ENCODE measurements at places on chromosomes 13 and 19. TPM values are rescaled to one million over a fixed set of nuclear protein-coding genes. Genes with fewer than 3 reads are reported as not detected.

DNA sequence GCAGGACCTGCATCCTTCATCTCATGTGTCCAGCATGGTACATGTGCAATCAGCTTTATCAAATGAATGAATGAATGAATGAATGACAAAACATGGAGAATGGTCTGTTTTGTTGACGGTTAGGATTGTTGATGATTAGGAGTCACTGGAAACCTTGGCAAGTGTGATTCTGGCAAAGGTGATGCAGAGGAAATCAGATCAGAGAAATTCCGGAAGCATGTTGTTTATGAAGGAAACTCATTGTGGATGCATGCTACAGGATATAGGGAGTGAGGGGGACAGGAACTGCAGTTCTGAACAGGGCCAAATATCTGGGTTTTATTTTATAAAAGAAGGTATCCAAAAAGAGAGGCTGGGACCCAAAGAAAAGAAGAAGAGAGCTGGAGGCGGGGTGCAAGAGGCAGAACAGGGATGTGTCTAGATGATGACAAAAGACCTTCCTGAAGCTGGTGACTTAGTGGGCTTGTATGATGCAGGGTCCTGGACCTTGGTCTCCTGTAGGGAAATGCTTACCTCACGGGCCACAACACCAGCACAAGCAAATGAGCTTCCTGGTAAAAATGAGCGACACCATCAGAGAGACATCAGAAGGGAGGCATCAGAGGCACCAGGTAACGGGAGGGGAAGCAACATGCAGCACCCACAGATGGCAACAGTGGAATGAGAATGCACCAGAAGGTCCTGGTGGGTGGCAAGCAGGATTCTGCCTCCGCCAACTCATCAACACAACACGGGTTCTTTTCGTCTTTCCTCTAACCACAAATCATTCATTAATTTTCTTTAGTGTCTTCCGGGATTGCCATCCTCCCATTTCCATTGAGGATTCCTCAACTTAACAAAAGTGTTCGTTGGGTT, 159.6 kb downstream of the FOXO1 start:
- no peak overlapping the region for H3K27ac ChIP-seq
- H3K36me3 ChIP-seq: no peaks in the 10 kb centered on the region
- peaks cover 2% of the 10 kb centered on the region for H3K4me1 ChIP-seq
- H3K4me3 ChIP-seq: no peak overlapping the region
- no peaks in the 10 kb centered on the region for H3K27me3 ChIP-seq

GRCh38 chr13:29502391-29503008, 93.0 kb downstream of the SLC7A1 start:
- H3K4me1 ChIP-seq: peaks cover 2% of the 10 kb centered on the region
- no peaks in the 10 kb centered on the region for H3K36me3 ChIP-seq

DNA sequence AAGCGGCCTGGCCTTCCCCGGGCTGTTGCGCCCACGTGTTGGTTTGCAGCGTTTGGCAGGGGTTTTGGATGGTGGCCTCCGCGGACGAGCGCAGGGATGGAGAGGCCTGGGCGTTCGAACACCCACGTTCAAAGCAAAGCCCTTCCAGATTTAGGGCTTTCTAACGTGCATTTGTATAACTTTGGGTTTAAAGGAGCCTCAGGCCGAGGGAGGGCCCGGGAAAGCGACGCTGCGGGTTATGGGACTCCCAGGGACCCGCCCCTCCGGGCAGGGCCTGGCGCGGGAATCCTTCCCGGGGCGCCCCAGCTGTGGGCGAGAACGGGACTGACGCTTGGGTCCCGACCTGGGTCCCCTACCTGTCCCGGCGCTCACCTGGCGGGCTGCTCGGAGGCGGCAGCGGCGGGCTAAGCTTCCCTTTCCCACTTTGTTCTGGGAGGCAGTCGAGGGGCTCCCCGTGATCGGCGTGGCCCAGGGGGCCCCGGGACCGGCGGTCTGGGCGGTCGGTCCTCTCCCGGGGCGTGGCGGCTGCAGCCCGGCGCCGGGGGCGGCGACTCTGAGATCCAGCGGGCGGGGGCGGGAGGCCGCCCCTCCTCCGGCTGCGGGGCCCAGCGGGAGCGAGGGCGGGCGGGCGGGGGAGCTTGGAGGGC, at the start of gene FBXO17:
Gene FBXO17 (minus strand): TSS at position 529 of the 647 bp plus-strand sequence. CDS start 25,423 bp downstream, outside the sequence.
- H3K4me1 ChIP-seq: peaks cover 27% of the 10 kb centered on the region
- no peak for DNase-seq
- H3K27ac ChIP-seq: no peak within 1 kb of the TSS
- H3K4me3 ChIP-seq: peak within 1 kb of the TSS; percentile 13

The FBXO27 gene
- 0.84 TPM for total RNA-seq

DNA sequence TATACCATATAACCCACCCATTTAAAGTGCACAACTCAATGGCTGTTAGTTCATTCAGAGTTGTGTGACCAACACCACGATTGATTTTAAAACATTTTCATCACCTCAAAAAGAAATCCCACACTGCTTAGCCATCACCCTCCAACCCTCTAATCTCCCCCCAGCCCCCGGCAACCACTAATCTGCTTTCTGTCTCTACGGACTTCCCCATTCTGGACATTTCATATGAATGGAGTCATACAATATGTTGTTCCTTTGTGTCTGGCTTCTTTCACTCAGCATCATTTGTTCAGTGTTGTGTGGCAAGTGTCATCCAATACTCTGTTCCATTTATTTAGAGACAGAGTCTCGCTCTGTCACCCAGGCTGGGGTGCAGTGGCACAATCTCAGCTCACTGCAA, 4.0 kb upstream of the PNMA8B start:
- DNase-seq: no peak
- no peak overlapping the region for H3K4me3 ChIP-seq
- no peaks in the 10 kb centered on the region for H3K36me3 ChIP-seq
- H3K27ac ChIP-seq: no peak overlapping the region
- peaks cover 45% of the 10 kb centered on the region for H3K27me3 ChIP-seq

The KCNJ14 gene
- 2.1 TPM for total RNA-seq

Data from activated T-helper 2 cell treated with anti-CD3 and anti-CD28 coated beads, Interferon-gamma antibody, Interleukin-2, Interleukin-4, amounts not matched to agents 10 μg/mL and 5 μg/mL and 100 μg/mL, durations not matched to agents 14 hours and 24 hours and 36 hours (primary cell).